ENCODE measurements at places on chromosomes 7 and 10. TPM values are rescaled to one million over a fixed set of nuclear protein-coding genes. Genes with fewer than 3 reads are reported as not detected.

The HOXA9 gene
- total RNA-seq = 1.7 TPM

The GHRHR gene
- total RNA-seq = not detected

The SKIDA1 gene
- total RNA-seq = 0.95 TPM

The GNAT3 gene
- not detected for total RNA-seq

The FERD3L gene
- not detected for total RNA-seq

The TRPV6 gene
- 0.21 TPM for total RNA-seq

The SSC4D gene
- 1.7 TPM for total RNA-seq

Data from lower lobe of right lung (tissue), 2 donors.